ENCODE measurements at places on chromosomes 3 and 15.
A peak's percentile ranks its signal among the peaks of the same experiment; 100 is the strongest.

- DNase-seq = no peak
Measured at GRCh38 chr15:42670451-42670850, 66.5 kb downstream of the CDAN1 start.

DNA sequence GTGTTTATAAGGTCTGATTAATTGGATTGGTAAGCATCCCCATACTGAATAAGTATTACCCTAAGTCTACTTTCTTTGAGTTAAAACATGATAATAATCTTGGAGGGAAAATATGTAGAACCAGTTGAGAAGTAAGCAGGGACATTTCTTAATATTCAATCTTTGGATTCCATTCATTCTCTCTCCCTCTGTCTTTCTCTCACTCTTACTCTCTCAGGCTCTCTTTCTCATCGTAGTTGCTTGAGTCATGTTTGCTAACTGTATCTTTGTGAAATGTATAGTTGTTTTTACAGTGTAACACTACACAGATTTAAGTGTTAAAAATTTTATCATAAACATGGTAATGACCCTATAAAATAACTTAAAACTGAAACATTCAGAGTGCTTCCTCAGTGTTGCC is 163.8 kb downstream of the RSRC1 start:
- no peak for DNase-seq

DNA sequence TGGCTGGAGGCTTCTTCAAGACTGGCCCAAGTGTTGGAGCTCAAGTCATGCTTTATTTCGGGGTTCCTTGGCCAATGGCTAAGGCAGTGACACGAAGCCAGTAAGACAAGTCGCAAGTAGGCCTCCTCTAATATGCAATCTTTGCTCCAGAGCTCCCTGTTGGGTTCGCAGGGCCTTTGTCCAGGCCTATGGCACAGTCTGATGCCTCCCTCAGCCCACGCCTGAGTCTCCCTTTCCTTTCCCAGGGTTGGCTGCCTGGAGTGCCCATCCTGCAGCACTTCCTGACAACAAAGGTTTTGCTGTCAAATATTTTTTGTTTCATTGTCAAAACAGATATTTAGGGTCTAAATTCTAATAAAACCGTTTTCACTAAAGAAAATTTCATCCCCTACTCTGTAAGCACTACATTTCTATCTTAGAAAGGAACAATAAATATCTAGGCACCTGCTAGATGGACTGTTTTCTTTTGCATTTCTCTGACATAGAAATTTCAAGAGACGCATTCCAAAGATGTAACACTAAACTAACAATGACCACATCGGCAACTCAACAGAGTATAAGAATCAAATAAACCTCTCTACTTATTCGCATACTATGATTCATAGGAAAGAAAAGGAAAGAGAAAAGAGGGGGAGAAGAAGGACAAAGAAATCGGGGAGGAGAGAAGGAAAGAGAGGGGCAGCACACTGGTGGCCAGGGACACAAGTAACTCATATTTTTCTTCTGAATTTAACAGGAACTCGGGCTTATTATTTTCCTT is 393.1 kb upstream of the ATP11B start:
- DNase-seq = no peak

- DNase-seq = no peak
Measured at GRCh38 chr3:49649576-49649975, 24.6 kb upstream of the APEH start.

DNA sequence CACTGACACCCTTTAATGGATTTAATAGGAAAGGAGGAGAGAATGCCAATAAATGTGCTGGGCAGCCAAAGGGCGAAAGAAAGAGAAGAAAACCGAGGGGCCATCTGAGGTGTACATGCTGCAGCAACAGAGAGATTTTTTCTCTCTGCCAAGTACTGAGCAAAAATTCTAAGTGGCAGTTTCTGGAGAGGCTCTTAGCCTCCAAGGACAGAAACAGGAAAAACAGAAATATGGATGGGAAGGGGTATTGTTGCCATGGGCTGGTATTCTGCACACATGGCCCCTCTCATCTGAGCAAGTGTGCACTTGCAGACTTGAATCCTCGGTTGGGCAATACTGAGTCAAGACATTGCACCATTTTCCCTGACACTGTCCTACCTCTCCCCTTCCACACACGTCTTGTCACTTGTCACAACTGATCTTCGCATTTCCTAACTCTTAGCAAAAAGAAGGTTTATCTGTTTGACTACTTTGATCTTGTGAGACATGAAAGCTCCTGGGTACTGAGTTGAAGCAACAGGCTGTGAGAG is 73.9 kb downstream of the PRICKLE2 start:
- no peak for DNase-seq

DNA sequence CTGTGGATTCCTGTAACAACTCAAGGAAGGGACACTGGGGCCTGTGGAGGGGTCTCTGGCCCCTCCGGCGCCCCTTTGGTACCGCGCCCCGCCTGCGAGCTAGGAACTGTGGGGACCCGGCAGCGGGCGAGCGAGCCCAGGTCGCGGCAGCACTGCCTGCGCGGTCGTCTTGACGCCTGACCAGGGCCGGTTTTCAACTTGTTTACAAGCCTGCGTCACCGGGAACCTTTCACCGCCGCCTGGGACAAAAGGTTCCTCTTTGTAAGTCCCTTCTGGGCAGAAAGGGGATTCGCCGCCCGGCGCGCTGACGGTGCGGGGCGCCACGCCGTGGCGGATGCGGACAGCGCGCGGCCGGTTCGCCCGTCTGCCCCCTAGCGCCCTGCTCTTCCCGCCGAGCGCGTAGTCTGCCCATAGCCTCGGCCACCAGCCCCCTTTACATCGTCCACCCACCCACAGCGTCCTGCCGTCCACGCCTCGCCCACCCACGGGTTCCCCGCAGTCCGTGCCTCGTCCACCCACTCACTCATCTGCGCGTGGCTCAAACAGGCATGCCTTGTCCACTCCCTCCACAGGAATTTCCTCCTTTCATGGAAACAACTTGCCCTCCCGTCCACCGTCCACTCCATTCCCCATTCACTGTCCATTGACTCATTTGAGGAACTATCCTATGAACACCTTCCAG is 5.5 kb upstream of the CFAP100 start:
- DNase-seq = peak; percentile 32

GRCh38 chr15:41969851-41970431 is 2.4 kb downstream of the EHD4 start:
- no peak for DNase-seq

DNA sequence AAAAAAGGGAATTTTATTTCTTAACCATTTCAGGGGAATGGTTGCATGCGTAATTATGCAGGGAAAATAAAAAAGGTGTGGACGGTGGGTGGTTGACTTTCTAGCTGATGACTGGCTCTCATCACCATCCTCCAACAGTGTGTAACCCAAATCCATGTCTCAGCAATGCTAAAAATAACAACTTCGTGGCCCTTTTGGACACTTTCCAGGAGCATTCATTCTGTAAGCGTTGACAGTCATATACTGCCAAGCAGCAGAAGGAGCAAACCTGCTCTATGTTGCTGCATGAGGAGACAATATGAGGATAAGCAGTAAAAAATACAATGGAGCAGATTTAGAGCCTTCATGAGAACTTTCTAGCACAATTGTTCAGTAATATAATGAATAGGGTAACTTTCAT is 189.1 kb downstream of the ANXA2 start:
- no peak for DNase-seq

DNA sequence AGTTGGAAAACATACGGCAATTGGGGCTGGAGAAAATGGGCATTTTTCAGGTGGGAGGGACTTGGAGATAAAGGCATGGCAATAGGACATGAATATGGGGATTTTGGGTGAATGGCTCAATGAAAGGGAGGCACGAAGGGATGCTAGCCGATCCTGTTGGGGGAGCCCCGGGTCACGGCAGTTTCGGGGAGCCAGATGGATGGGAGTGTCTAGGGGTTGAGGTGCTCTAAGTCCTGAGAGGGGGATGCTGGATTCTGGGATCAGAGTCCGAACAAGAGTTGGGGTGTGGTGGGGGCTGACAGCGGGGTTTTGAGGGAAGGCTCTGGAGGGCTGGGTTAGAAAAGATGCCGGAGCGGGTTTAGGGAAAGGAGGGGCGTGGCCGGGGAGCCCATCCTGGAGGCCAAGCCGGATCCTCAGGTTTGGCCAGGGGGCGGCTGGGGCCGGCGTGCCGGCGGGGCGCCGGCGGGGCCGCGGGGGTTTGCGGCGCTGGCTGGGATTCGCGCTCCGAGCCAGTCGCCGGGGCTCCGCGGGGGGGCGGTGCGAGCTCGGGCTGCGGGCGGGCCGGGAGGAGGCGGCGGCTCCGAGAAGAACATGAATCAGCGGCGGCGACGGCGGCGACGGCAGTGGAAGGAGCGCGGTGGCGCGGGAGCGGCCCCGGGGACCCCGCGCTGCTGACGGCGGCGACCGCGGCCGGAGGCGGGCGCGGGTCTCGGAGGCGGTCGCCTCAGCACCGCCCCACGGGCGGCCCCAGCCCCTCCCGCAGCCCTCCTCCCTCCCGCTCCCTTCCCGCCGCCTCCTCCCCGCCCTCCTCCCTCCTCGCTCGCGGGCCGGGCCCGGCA is at the start of gene TYRO3:
TYRO3 (plus strand) TSS at position 813 of the 839 bp plus-strand sequence. CDS start 46 bp downstream, outside the sequence.
- no peak for DNase-seq

Measured in esophagus squamous epithelium (tissue), 5 donors.